ENCODE measurements at places on chromosomes 1 and 21.

DNA sequence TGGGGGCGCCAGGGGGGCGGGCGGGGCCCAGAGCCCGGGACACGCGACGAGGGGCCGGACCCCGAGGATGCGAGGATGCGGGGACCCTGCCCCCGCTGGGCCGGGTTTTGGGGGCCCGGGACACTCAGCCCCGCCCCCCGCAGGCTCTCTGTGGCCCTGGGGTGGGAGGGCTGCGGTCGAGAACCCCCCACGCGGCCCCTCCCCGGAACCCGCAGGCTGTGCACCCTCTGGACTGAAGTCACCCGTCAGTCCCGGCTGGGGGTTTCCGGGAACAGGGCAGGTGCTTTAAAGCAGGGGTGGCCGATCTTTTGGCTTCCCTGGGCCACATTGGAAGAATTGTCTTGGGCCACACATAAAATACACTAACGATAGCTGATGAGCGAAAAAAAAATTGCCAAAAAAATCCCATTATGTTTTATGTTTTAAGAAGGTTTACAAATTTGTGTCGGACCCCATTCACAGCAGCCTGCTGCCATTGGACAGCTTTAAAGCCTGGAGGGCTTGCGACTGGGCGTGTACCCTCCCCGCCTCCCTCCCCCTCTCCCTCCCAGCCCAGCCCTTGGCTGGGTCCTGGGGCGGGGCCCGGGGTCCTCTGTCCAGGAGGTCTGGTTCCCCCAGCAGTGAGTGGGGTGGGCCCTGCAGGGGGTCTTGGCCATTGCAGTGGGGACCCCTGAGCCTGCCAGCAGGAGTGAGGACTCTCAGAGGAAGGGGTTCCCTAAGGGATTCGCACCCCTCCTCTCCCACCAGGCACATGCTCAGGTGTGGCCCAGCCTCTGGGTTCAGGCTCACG is 21.6 kb upstream of the C1orf159 start:
- DNase-seq = no peak

DNA sequence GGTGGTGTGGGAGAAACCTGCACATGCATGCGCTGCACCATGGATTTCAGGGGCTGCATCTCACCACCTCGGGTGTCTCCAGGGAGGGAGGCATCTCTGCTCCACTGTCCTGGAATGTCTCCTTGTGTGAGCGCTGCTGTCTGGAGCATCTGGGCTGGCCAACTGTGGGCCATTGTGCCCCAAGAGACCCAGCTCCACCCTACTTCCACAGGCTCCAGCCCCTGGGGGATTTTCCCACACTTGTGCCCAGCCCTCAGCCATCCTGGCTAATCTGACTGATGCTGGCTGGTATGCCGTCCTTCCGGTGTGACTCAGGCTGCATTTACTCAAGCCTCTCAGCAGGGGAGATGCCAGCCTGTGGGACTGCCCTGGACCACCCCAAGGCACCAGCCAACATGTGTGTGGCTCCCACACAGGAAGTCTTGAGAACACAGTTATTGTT is 62.0 kb downstream of the TRIM11 start:
- DNase-seq = no peak

- DNase-seq = no peak
Measured at GRCh38 chr1:205077158-205077933, 6.9 kb downstream of the TMEM81 start.

- no peak for DNase-seq
Measured at GRCh38 chr1:204760757-204761156, 75.2 kb upstream of the LRRN2 start.

DNA sequence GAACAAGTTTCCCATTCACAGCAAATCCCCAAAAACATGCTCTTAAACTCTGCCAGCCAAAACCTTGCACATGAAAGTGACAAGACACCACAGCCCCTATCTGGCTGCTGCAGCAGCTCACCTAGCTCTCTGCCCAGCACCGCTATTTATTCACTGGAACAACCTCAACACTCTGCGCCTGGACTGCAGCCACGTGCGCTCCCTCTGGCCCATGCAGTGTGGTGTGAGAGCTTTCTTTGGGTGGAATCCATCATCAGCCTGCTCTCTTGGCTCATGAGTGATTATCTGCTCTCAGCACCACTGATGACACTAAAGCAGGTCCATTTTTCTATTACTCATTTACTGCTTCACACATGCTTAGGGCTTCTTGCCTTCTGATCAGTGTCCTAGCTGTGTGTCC is 11.4 kb downstream of the KCNJ6 start:
- DNase-seq = no peak

- DNase-seq = no peak
Measured at GRCh38 chr1:158604968-158605367, at the start of gene OR10Z1. OR10Z1 (plus strand) TSS chr1:158605268; CDS start chr1:158606439, 1,171 bp downstream.

DNA sequence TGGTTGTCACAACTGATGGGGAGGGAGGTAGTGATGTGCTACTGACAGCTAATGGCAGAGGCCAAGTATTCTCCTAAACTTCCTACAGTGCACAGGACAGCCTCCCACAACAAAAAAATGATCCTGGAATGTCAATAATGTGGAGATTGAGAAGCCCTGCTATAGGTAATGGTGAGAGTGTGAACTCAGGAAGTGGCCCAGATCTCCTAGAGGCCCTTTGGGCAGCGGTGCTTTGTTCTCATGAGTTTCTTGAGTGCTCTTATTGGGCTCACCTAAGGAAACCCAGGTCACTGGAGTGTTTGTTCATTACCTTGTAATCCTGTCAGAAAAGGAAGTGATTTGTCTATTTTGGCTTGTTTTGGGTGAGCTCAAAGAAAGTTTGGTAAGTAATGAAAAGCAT is 5.9 kb downstream of the OTUD3 start:
- DNase-seq = no peak

- no peak for DNase-seq
Measured at GRCh38 chr1:150765296-150765976, at the start of gene CTSS. CTSS (minus strand) TSS chr1:150765778; CDS start chr1:150764763, 1,015 bp downstream.

DNA sequence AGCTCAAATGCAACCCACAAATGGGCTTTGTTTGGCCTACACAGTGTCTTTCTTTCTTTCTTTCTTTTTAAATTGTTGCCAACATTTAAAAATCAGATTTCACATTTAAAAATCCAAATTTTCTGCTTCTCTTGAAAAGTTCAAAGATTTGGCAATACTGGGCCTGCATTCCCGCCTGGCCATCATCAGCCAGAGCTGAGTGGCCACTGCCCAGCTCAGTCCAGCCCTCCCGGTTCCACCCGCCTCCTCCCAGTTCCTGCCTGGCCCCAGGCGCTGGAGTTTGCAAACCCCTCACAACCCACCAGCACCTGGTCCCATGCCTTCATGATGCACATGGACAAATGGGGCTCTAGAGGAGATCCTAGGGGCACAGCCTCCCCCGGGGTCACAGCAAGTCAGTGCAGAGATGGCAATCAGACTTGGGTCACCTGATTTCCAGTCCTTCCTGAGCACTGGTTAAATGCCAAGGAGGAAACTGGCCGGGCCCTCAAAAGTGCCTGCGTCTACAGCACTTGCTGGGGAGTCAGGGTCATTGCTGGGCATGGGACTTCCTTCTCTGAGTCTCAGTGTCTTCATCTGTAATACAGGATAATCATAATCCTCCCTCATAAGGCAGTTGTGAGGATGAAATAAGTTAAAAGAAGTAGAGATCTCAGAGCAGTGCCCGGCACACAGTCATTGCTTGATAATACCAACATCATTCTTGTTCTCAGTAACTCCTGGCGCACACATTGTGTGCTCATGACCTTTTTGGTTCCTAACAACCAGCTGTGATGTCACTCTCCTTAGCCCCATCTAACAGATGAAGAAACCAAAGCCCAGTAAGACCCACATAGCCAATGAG is 41.0 kb upstream of the LAPTM5 start:
- no peak for DNase-seq

- no peak for DNase-seq
Measured at GRCh38 chr21:42037943-42038342, 27.8 kb upstream of the ZBTB21 start.

- DNase-seq = peak; percentile 35
Measured at GRCh38 chr1:233520261-233521191, 93.4 kb upstream of the KCNK1 start.

- peak; percentile 45 for DNase-seq
Measured at GRCh38 chr1:151472856-151473731, 13.8 kb upstream of the POGZ start.

GRCh38 chr1:20361805-20362381 is 71.2 kb downstream of the VWA5B1 start:
- peak; percentile 55 for DNase-seq

GRCh38 chr1:220813013-220813412 is 26.3 kb downstream of the MTARC1 start:
- no peak for DNase-seq

- no peak for DNase-seq
Measured at GRCh38 chr1:201142011-201142848, 12.0 kb downstream of the TMEM9 start.

GRCh38 chr1:201739080-201739479 is 89.9 kb upstream of the IPO9 start:
- no peak for DNase-seq

- DNase-seq = no peak
Measured at GRCh38 chr1:66840929-66841328, 39.9 kb upstream of the INSL5 start.

DNA sequence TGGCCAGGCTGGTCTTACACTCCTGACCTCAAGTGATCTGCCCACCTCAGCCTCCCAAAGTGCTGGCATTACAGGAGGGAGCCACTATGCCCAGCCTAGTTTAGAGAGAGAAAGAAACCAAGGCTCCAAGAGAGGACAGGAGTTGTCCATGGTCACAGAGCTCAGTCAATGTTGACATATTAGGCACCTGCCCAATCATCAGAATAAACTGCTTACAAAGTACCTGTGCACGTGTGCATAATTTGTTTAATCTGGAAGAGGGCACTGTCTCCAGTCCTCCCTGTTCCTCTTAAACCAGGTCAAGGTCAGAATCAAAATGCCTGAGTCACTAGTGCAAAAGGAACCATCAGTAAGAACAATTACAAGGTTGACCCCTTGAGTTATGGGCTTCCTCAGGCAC is 20.3 kb upstream of the MPZL1 start:
- DNase-seq = no peak

DNA sequence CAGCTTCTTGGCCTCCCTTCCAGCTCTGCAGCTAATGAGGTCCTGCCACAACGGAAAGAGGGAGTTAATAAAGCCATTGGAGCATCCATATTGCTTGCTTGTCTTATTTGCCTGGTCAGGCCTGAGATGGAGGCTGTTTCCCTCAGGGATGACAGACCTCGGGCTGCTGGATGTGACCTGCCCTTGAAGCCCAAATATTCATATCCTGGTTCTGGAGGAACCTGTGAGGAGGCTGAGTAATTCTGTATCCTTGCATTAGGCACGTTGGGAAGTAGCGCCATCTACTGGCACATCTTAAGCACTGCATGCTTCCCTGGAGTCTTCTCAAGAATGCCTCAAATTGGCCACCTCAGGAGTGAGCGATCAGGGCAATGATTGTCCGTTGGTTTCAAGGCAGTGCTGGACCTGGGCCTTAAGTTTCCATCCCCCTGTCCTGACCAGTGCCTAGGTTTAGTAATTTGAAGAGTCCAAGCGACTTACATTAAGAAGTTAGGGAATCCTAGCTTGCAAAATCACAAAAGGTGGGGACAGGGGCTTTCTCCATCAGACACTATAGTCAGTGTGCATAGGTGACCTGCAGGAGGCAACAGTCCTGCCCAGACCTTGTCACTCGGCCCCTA is 13.8 kb upstream of the NASP start:
- no peak for DNase-seq

GRCh38 chr21:38471766-38472165 is 26.5 kb downstream of the ERG start:
- DNase-seq = no peak

- DNase-seq = no peak
Measured at GRCh38 chr1:15370781-15371520, 38.7 kb upstream of the EFHD2 start.

DNA sequence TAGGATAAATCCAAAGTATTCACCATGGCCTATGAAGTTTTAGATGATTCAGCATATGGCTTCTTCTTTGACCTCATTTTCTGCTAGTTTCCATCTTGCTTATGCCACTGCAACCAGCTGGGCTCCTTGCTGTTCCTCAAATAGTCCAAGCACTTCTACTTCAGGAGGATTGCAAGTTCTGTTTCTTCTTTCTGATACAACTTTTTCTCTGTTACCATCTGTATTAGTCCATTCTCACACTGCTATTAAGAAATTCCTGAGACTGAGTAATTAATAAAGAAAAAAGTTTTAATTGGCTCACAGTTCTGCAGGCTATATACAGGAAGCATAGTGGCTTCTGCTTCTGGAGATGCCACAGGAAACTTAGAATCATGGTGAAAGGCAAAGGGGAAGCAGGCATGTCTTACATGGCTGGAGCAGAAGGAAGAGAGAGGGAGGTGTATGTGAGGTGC is 20.3 kb downstream of the PTGS2 start:
- DNase-seq = no peak

DNA sequence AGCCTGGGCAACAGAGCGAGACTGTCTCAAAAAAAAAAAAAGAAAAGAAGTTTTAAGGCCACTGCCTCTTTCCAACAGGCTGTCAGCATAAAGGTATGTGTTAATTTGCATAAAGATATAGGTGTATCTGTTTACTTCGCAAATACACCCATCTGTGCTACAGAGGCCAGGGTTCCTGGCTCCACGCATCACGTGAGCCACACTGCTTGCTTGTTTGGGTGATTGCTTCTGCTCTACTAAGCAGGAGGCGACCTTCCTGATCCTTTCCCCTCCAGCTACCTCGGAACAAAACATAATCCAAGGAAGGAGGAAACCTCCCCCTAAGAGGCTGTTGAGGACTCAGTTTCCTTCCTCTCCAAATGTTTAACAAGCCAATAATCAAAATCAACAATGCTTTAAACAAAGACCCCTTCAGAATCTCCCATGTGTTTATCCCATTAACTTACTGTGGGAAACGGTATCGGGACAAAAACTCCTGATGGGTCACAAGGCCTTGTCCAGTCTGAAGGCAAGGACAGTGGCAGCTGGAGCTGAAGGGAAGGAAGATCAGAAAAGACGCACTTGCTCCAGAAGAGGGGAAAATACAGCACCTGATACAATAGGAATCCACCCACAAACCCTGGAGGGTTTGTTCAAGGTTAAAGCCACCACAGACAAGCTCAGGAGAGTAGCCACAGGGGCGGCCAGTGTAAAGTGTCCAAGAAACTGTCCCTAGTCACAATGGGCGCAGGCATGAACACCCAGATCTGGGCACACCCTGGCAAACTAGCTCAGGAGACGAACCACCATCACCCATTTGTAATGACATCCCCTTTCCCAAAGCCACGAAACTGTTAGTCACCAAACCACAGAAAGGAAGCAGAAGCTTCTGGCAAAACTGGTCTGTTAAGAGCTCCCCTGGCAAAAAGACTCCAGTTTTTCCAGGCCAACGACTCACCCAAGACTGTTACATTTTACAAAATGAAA is 17.2 kb downstream of the CTNNBIP1 start:
- DNase-seq = peak; percentile 85

Measured in T47D (cell line).